ENCODE measurements at places on chromosomes 11 and 22.
A peak's percentile ranks its signal among the peaks of the same experiment; 100 is the strongest.

GRCh38 chr11:61754534-61755482, 2.4 kb downstream of the MYRF start:
- no peak for DNase-seq

DNA sequence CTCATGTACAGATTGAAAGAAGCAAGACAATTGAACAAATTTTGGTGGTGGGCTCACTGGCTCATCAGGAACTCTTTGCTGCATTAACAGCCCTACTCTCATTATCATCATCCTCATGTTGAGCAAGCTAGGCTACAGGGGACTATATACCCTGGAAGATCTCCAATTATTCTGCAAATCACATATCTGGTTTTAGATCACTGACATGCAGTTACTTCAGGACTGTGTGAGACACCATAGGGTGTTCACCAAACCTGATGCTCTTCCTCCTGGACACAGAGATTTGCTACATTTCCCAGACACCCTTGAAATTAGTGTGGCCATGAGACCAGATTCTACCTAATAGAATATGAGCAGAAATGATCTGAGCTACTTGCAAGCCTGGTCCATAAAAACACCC, 23.0 kb upstream of the ME3 start:
- DNase-seq = no peak

- DNase-seq = no peak
Observed at GRCh38 chr22:38751422-38752346, 4.1 kb downstream of the SUN2 start.

DNA sequence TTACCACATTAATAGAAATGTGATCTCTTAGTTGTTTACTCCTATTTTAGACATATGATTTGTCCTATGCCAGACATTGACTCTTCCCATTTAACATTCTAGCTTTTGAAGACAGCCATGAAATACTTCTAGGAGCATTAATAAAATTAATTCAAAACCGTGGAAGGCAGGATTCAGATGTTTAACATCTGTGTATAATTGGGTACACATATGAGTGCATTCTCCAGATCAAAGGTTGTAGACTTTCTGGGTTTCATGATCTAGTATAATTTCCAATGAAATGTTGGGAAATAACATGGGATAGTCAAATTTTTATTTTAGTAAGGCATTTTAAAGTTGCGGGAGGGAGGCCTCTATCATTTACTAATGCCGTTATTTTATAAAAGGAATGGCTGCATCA, 35.2 kb upstream of the CCDC89 start:
- DNase-seq = no peak

GRCh38 chr11:75733431-75734107, 15.9 kb downstream of the MOGAT2 start:
- no peak for DNase-seq

GRCh38 chr22:22092101-22092500, 109.5 kb upstream of the TOP3B start:
- DNase-seq = no peak

GRCh38 chr22:24592851-24593558, at the start of gene LRRC75B:
Gene LRRC75B, minus strand, starts transcription at chr22:24593073. Its CDS starts 34 bp downstream, at chr22:24593039.
- peak; percentile 45 for DNase-seq

All from SW 1271 (cell line).